ENCODE measurements at places on chromosomes 16 and 17.

GRCh38 chr16:73025856-73026210, 22.1 kb downstream of the ZFHX3 start:
- DNase-seq: no peak

DNA sequence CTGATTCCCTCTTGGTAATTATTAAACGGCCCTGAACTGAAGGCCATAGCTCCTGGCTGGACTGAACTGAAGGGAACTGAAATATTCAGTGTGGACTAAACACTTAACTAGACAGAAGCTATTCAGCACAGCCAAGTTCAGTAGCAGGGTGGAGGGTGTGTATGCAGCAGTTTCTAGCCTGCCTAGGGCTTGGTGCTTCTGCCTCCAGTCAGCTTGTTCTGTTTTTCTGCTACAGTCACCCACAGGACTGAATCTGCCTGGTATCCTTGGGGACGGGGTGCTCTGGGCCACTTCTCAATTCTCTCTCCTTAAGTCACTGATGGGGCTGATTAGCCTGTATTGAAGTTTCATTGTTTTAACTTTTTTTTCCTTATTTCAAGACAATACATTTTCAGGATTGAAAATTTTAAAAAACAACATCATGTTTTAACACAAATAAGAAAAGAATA, 77.1 kb downstream of the WWP2 start:
- no peak for DNase-seq

- no peak for DNase-seq
These were observed 759 bp downstream of the ALKBH5 start for GRCh38 chr17:18184143-18185031.

DNA sequence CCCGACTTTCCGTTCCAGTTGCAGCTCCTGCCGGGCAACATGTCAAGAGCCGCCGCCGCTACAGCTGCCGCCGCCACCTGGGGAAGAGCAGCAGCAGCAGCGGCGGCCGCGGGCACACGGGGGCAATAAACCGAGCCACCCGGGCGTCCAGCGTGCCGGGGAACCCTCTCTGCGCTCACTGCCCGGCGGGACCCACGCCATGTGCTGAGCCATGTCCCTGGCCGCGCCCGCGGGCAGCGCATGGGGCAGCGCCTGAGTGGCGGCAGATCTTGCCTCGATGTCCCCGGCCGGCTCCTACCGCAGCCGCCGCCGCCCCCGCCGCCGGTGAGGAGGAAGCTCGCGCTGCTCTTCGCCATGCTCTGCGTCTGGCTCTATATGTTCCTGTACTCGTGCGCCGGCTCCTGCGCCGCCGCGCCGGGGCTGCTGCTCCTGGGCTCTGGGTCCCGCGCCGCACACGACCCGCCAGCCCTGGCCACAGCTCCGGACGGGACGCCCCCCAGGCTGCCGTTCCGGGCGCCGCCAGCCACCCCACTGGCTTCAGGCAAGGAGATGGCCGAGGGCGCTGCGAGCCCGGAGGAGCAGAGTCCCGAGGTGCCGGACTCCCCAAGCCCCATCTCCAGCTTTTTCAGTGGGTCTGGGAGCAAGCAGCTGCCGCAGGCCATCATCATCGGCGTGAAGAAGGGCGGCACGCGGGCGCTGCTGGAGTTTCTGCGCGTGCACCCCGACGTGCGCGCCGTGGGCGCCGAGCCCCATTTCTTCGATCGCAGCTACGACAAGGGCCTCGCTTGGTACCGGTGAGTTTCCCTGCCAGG, 604 bp downstream of the HS3ST3B1 start:
- no peak for DNase-seq

DNA sequence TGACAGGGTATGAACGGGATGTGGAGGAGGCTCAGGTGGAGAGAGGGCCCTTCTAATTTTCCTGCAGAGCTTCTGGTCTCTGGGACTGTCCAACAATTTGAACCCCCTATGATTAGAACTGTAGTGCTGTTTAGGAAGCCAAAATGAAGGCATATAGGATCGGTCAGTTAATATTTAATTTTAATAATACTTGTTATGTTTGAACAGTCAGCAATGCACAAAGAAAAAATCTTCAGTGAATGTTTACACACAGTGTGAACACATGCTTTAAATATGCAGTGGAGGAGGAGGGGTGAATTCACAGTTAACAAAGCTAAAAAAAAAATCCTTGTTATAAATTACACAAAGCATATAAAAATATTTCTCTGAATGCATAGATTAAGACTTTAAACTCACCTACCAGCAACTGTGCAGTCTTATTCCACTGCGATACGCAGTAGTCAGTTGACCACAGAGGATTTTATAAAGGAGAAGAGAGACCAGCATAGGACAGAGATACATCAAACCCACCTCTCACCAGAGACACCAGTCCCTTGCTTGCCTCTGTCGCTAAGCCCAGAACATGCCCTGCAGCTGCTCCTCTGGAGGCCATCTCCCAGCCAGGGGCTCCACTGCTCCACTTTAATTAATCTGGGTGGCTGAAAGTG, 14.6 kb downstream of the ANKRD40 start:
- DNase-seq: no peak

DNA sequence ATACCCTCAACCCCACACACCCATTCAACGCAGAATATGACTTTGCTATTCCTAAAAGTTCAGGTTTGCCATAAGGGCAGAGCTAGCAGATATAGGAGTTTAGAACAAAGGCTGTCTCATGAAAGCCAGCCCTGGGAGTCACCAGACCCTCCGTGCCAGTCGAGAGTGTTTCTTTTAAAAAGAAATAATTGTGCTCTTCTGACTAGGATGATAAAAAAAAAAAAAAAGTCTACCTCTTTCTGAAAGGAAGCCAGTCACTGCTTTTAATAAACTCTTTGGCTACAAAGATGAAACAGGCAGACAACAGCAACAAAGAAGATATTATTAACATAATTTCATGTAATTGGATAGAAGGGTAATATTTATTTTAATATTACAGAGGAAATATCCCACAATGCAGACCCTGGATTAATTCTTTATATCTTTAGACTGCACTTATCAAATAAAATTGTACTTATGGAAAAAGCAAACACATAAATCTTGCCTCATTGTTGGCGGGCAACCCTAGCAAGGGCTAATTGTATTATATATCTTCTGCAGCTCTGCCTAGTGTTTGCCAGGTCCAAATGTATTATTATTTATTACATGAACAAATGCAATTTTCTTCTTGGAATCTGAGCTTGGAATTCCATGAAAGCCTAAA, 277.5 kb upstream of the DYNLRB2 start:
- no peak for DNase-seq
